ENCODE measurements at places on chromosomes 5 and 9.
A peak's percentile ranks its signal among the peaks of the same experiment; 100 is the strongest.

DNA sequence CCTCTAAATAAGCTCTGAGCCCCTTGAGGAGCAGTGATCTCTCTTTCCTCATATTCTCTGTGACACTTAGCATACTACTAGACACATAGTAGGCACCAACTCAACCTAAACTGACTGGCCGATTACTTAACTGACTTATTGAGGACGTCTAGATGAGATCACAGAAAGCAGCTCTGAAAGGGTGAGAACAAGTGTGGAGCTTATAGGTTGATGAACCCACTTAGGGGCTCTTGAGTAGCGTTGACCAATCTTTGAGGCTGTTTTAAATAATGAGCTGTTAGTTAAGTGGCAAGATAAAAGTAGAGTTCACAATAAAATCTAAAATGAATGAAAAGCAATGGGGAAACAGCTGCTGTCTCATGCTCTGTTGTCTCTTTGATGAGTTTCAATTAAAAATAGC, 124.7 kb upstream of the TNPO1 start:
- no peak for DNase-seq

DNA sequence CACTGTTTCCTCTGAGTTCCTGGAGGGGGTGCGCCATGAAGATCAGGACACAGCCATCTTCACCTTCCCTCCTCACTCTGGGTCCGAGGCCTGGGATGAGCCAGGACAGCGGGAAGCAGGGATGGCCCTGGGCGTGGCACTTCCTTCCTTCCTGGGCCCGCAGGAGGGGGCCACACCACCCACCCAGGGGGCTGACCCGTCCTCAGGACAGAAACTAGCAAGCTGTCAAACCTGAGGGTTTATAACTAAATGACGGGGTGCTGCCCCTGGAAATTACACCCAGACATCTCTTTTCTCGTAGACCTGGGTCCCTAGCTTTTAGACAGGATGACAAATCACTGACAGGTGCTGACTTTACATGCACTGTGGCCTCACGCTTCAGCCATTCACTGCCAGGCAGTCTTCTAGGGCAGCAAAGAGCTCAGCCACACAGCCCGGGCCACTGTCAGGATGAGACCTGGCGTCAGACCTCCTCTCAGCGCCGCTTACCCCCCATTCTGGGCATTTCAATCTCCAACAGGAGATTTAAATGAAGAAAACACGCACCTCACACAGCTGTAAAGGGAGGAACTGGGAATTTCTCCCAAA, 8.1 kb downstream of the FCN2 start:
- DNase-seq: no peak

DNA sequence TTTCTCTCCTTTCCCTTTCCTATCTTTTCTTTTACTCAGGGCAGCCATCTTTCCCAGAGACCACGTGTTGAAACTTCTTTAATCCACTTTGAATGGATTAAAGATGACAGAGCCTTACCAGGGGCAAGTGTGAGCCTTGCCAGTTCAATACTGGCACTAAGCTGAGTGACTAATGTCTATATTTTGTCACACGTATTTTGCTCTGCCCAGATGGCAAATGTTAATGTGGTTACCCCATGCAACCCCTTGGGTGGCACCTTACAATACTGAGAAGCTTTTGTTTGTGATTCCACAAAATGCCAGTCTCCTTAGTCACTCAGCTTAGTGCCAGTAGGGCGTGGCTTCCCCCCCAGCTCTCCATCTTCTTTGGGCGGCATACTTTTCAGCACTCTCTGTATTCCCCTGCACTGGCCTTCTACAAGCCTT, 24.8 kb downstream of the ANXA1 start:
- DNase-seq: peak; percentile 58

DNA sequence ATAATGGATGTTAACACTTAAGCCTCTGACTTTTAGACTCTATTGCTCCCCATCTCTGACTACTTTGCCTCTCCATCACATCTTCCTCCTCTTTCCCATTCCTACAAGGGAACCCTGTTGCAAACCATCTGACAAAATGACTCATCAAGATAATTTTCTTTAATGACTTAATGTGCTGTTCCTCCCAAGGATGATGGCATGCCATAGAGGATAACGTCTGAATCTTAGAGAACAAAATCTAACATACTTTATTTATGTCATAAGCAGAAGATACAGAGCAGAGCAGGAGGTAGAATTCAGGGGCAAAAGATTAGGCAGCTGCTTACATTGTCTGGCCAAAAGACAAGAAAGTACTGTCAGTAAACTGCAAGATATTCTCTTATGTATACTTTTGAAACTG, 76.8 kb downstream of the FGF10 start:
- no peak for DNase-seq

DNA sequence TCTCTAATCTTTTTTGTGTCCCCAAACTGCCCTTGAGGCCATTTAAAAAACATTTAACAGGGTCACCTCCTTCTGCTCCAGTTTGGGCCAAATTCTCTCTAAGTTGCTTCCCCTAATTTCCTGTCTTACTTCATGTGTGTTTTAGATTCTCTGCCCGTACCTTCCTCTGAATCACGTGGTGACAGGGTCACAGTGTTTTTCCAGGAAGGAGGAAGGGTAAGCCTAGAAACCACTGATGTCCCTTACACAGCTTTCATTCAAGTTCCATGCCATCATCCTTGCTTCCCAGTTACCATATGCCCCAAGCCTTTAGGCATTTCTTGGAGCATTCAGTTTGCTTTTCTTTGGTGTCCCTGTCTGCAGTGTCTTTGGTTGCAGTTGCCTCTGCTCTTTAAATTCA, 42.4 kb upstream of the MACIR start:
- peak; percentile 26 for DNase-seq

GRCh38 chr9:113316030-113316429, 12.9 kb upstream of the RNF183 start:
- no peak for DNase-seq

- peak; percentile 97 for DNase-seq
Observed at GRCh38 chr5:126777975-126778674, 1.2 kb downstream of the LMNB1 start.

DNA sequence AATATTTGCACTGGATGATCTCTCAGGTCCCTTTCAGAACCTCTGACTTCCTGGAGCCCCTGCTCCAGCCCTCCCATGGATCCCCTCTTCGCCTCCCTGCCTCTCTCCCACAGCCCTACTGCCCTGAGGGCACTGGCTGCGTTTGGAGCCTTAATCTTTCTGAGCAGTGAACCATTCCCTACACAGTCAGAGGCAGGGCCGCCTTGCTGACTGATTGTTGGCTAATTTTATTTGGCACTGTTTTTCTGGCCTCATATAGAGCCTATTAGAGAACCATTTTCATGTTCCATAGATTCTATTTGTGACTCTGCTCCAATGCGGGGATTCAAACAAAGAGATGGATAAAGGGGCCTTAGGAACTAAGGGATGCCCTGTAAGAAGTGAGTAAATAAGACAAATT, 91.1 kb downstream of the BRINP1 start:
- no peak for DNase-seq

DNA sequence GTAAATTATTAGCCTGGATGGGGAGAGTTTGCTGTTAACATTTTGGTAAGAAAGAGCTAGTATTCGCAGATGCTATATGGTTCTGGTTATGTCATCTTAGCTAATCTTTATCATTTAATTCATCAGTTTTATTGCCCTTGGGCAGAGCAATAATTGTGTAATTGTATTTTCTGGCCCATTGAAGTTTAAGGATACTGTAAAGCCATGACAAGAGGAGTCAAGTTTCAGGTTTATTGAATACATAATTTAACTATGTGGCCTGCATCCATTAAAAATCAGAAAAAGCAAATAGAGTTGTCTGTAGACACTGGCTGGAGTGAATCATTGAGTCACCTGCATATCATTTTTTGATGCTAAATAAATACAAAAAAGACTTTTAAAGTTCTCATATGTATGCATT, 255.8 kb downstream of the PRELID2 start:
- no peak for DNase-seq

- no peak for DNase-seq
Observed at GRCh38 chr5:157196045-157196444, 15.4 kb downstream of the ITK start.

GRCh38 chr9:94649100-94649819, 9.9 kb upstream of the FBP1 start:
- peak; percentile 90 for DNase-seq

- DNase-seq: peak; percentile 87
Observed at GRCh38 chr5:168651648-168652047, 72.5 kb upstream of the PANK3 start.

DNA sequence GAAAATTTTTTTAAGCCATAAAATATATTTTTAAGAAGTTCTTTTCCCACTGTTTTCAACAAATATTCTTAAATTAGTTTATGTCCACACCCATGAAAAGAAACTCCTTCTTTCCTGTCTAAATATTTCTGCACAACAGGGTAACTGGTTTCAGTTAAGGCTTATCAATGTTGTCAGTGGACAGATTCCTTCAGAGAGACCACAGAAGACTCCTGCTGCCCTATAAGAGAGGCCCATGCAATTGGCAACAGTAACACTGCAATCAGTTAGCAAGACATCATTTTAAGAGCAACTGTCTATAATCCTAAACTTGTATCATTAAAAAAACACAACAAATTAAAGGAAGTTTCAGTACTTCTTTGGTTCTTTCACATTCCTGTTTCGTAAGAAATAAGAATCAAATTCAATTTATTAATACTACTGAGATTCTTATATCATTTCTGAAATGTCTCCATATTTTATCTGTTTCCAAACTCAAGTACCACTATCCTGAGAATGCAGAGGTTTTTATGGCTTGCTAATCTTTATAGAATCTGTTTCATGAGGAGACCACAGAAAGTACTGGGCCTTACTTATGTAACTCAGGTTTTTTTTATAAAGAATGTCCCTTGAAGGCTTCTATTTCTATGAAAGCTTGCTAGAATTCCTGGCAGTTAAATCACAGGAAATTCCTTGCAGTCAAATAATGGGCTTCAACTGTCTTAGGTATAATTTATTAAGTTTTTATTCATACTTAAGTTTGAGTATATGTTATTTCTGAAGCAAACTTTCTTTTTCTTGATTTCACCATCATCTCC, 240.2 kb downstream of the RFX3 start:
- DNase-seq: peak; percentile 82

- DNase-seq: no peak
Observed at GRCh38 chr5:66850354-66851075, 254.3 kb downstream of the MAST4 start.

- DNase-seq: peak; percentile 63
Observed at GRCh38 chr5:33850100-33850594, 41.6 kb downstream of the ADAMTS12 start.

DNA sequence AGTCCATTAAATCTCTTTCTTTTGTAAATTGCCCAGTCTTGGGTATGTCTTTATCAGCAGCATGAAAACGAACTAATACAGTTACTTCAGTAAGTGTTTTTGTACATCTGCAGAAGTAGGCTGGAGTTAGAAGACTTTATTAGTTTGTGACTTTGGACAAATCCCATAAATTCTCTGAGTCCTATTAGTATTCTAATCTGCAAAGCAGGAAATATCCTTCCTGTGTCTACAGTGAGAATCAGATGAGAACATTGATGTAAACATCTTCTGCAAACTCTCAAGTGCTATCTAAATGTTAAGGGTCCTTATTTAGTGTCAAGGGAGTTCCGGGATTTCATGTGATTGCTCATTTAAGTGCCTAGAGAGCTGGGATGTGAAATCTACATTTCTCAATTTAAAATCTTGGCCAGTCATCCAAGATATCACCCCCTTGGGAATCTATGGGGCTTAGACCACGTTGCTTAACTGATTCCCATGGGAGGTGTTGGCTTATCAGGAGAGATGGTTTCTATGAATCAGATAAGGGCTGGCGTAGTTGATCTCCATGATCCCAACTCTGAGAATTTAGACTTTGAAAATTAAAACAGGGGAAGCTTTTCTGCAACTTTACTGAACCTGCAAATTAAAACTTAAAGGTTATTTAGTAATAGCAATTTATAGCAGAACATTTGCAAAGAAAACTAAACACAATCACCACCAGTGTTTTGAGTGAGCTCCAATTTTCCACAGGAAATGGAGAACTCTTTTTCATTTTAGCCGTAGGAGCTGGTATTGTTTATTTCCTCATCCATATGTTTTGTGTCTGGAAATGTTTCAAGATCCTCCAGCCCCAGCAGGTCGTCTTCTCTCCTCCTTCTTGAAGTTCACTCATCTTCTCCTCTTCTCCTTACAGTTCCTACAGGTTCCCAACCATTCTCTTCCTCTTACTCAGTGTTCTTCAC, 241.6 kb upstream of the CD180 start:
- DNase-seq: no peak

DNA sequence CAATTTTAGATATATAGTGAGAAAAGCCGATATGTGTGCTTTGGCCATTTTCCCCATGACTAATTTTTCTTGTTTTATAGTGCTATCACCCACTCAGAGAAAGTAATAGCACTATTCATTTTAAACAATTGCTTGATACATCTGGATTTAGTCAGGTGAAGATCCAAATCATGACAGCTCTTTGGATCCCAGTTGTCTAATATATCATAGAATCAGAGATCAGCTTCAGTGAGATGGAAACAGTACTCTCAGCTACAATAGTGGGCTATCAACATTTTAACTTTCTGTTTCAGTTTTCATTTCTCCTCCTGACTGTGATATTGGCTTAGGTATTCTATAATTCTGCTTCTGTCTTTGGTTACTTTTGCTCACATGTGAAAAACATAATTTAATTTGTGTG, 38.7 kb downstream of the VCAN start:
- no peak for DNase-seq

DNA sequence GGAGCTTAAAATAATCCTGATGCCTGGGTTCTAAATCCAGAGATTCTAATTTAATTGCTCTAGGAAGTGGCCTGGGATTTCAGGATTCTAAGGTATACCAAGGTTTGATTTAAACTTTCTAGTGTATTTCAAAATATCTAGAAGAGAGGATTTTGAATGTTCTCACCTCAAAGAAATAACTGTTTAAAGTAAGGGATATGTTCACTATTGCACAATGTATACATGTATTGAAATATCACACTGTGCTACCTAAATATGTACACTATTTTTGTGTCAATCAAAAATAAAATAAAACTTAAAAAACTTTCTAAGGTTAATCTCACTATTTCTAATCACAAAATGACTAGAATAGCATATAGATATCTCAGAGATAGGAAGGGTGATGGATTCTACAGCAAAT, 34.0 kb downstream of the TNFSF8 start:
- DNase-seq: no peak

DNA sequence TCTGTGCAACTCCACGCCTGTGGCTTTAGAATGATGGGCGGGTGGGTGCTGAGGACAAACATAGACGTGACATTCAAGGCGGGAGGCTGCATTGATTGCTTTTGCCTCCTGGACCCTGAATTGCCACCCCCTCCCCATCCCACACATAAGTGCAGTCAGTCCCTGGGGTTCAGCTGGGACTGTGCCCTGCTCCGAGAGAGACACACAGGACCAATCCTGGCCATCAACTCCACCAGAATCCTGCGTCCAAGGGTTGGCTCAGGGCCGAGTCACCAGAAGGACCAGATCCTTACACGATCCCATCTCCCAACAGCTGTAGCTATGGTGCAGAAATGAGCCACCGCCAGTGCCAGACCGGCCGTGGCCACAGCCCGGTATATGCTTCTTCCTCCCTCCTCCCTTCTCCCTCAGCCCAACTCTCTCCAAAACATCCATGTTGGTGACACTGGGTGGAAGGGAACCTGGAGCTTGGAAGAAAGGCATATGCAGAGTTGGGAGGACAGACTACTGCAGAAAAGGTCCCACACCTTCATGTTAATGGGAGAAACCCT, 27.4 kb downstream of the IRX2 start:
- no peak for DNase-seq

Measured in EH (cell line).